Hematopoietic multipotent progenitor cell treated with erythropoietin and hydrocortisone succinate and interleukin-3 and kit ligand, for 6 days (in vitro differentiated cells): ENCODE measurements at places on chromosomes 2 and 18.
A peak's percentile ranks its signal among the peaks of the same experiment; 100 is the strongest.

DNA sequence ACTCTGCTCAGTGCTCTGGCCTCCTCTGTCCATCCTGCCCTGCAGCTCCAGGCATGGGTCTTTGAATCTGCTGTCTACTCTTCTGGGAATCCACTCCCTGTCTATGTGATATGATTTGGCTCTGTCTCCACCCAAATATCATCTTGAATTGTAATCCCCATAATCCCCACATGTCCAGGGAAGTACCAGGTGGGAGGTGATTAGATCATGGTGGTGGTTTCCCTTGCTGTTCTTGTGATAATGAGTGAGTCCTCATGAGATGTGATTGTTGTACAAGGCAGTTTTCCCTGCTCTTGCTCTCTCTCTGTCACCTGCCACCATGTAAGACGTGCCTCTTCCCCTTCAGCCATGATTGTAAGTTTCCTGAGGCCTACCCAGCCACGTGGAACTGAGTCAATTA, 881.8 kb upstream of the ID2 start:
- no peak for DNase-seq

DNA sequence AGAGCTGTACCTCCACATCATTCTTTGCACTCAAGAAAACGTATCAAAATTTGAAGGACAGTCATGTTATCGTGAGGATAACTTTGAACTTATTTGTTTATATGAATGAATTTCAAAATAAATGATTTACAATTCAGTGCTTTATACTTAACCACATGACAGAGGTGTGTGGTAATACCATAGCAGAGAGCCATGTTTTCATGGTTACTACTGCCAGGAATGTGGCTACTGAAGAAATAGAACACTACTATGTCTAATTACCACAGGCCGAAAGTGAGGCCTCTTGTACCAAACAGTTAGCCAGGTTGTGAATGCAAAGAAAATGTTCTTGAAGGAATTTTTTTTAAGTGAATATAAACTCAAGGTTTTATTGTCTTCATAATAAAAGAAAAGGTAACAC, 49.2 kb downstream of the AAK1 start:
- DNase-seq = no peak

- DNase-seq = no peak
These were observed 76.4 kb downstream of the TSHZ1 start for GRCh38 chr18:75287006-75287405.

DNA sequence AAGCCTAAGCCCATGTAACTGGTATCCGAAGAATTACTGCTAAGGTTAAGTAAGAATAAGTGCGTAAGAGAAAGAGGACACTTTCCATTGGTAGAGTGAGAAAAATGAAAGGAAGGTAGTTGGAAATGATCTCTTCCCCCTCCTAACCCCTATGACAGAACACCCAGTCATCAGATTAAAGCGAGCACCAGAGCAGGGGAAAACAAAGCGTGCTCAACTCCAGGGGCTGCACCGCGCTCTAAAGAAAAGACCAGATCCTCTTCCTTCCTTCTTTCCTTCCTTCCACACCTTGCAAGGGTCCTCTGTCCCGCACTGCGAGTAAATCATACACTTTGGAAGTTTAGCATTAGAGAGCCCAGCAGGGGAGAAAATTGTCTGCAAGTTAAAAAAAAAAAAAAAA, 971 bp upstream of the CDH7 start:
- no peak for DNase-seq

DNA sequence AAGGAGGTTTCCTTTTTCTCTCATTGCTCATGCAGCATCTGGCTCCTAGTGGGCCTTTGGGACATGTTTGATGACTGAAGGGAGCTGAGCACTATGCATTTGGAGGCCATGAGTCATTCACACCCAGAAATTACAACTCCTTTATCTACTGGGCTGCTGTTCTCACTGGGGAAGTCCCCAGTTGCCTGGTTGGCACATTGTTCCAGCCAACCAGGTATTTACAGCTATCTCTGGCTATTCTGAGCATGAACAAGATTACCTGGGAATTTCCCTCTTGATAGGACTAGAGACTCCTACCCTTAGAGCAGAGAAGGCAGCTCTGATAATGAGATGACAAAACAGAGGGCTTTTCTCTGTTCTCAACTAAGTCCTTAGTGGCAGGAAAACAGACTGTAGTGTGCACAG, 206.5 kb downstream of the SETBP1 start:
- DNase-seq = no peak

DNA sequence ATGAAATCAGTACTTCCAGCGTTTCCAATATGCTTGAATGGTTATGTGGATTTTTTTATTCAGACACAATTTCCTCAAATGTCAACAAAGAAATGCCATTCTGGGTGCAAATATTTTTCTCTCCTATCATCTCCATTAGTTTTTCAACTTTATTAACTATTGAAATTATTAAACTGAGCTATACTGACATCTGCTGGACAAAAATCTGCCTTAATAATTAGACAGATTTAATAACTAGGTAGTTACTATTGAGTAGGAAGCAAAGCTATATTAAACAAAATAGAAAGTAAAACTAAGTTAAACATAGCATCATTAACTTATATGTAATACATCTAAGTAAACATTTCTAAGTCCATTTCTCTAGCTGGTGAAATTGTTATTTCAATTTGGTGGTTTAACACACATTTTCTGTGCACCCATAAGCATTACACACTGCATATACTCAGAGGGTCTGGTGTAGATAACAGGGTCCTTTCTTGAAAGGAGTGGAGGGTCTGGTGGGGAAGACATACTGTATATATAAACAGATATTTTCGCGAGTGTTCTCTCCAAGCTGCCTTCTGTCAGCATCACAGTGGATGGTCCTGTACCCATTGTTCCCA, 77.0 kb downstream of the LANCL1 start:
- DNase-seq = peak; percentile 22
